Forelimb muscle (tissue), 1 donor: ENCODE measurements at places on chromosomes 2 and 18.

GRCh38 chr2:217539126-217539525 lies 463.7 kb downstream of the TNS1 start:
- no peak for DNase-seq

- no peak for DNase-seq
Observed at GRCh38 chr18:28816155-28816554, 639.2 kb upstream of the CDH2 start.

GRCh38 chr2:223855426-223855825 lies 18.0 kb upstream of the AP1S3 start:
- DNase-seq, result no peak

- no peak for DNase-seq
Observed at GRCh38 chr2:190678444-190679162, 29.7 kb downstream of the NAB1 start.

DNA sequence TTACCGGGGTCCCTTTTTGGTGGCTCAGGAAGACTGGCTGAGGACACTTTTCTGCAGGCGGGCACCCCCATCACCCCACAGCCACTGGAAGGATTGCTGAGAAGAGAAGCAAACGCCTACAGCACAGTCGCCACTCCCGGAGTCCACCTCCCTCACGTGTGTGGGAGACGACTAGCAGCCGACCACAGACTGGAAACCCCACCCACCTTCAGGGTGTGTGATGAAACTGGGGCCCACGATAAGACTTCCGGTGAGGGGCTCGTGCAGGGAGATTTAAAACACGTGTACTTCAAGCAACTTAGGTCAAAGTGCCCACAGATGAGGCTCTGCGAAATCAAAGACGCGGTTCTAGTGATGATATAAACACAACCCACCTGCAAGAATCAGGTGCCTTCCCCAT lies 26.3 kb downstream of the MBP start:
- DNase-seq, result no peak

- DNase-seq, result no peak
Observed at GRCh38 chr2:223019390-223019930, 32.5 kb upstream of the KCNE4 start.

DNA sequence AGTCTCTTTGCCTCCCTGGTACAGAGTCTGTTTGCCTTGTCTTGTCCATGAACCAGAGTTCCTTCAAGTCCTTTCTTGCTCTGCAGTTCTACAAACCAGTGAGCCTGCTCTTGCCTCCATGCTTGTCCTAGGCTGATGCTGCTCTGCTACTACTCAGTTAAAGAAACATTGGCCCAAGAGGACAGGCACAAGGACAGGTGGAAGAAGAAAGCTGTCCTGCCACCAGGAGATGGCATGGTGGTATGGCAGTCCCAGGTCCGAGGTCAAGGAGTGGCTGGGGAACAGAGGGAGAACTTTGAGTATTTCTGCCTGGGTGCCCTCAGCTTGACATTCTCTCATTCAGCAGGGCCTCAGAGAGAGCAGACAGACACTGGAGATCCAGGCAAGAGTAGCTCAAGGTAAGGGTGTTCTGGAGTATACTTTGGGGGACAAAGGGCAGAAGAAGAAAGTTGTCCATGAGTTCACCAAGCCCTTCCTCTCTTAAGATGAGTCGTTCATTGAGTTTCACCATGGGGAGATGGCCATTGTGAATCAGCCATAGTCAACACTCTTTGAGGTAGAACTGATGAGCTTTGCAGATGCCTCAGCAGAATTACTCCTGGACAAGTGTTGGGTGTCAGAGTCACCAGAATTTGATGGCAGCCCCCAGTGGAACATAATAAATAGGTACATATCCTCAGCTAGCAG lies 20.4 kb downstream of the TTC32 start:
- DNase-seq, result no peak

GRCh38 chr2:147327613-147328012 lies 517.2 kb upstream of the ACVR2A start:
- no peak for DNase-seq

GRCh38 chr2:76506538-76506937 lies 795.8 kb upstream of the GCFC2 start:
- no peak for DNase-seq

- no peak for DNase-seq
Observed at GRCh38 chr2:20073460-20073859, 22.0 kb upstream of the LAPTM4A start.

GRCh38 chr18:70994116-70994515 lies 705.3 kb downstream of the SOCS6 start:
- DNase-seq, result no peak

- DNase-seq, result no peak
Observed at GRCh38 chr2:147499785-147500184, 345.0 kb upstream of the ACVR2A start.
